Right hindlimb (tissue), 1 donor: ENCODE measurements at places on chromosomes 3 and 15.
A peak's percentile ranks its signal among the peaks of the same experiment; 100 is the strongest.

DNA sequence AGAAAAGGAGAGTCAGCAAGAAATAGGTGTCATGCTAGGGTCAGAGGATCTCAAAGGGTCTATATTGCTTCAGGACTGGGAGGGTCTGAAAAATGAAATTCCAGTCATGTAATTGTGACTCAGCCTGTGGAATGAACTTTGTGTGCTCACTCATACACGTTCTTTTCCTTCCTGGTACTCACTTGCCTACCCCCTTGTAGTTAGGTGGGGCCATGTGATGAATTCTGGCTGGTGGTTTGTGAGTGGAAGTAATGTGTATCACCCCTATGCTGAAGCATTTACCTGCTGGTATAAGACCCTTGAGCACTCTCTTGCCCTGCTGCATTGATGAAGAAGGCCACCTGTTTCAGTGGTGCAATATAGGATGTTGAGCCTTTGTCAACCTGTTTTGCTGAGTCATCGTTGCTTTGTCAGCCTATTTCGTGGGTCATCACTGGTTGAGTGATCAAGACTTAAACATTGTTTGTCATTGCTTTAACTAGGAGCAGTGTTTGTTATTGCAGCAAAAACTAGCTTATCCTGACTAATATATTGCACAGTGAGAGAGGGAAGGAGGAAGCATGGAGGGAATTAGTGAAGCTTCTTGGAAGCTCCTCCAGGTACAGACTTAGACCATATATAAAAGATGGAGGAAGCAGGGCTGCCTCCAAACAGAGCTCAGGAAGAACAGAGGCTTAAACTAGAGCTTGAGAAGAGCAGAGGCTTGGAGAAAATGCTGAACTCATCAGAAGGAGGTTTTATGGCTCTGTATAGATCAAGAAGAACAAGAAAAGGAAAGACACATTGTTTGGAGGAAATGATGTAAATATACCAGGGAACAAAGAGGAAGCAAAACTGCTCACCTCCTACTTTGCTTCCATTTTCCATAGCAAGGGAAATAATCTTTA, 28.9 kb downstream of the TLNRD1 start:
- DNase-seq: no peak

GRCh38 chr3:101571028-101571895, 2.7 kb upstream of the PCNP start:
- no peak for DNase-seq

DNA sequence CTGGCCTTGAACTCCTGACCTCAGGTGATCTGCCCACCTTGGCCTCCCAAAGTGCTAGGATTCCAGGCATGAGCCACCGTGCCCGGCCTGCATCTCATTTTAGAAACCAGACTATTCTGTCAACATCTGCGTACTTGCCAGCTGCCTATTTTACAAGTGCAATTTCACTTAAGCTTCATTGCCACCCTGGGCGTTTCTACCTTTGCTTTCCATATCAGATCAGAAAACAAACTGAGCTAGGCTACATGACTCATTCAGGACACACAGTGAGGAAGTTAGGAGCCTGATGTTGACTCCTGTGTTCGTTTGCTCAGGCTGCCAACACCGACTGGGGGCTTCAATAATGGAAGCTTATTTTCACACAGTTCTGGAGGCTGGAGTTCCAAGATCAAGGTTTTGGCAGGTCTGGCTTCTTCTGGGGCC, 42.3 kb upstream of the KLHL25 start:
- no peak for DNase-seq

DNA sequence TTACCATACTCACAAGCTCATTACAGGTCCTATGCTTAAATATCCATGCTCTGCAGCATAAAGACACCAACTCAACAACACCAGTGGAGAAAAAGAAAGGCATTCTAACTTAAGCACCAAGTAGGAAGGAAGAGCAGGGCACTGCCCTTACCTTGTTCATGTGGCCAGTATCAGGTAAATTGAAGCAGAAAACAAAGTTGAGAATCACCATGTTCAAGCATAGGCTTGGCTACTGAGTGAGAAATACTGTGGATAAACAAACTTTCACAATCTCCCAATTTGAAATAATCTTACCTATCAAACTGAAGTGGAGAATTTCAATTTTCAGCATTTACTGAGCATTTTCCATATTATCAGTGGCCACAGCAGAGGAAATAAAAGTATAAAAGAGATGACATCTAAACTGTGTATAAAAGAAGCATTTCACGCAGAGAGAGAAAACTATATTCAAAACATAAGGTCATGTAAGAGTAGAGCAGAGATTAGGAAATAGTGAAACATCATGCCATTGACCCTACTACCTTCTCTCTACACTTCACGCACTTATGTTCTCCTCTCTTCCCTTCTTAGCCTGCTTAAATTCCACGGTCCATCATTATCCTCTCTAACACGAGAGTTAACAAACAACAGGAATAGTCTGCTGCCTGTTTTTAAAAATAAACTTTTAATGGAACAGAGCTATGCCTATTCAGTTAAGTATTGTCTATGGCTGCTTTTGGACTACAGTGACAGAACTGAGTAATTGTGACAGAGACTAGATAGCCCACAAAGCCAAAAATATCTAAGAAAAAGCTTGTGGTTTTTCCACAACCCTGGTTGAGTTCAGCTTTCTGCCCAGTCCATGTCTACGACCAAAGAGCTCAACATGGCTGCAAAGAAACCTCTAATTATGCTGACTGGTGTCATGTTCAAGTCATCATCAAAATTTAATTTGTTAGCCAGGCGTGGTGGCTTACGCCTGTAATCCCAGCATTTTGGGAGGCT, 142.5 kb downstream of the NR1I2 start:
- no peak for DNase-seq

DNA sequence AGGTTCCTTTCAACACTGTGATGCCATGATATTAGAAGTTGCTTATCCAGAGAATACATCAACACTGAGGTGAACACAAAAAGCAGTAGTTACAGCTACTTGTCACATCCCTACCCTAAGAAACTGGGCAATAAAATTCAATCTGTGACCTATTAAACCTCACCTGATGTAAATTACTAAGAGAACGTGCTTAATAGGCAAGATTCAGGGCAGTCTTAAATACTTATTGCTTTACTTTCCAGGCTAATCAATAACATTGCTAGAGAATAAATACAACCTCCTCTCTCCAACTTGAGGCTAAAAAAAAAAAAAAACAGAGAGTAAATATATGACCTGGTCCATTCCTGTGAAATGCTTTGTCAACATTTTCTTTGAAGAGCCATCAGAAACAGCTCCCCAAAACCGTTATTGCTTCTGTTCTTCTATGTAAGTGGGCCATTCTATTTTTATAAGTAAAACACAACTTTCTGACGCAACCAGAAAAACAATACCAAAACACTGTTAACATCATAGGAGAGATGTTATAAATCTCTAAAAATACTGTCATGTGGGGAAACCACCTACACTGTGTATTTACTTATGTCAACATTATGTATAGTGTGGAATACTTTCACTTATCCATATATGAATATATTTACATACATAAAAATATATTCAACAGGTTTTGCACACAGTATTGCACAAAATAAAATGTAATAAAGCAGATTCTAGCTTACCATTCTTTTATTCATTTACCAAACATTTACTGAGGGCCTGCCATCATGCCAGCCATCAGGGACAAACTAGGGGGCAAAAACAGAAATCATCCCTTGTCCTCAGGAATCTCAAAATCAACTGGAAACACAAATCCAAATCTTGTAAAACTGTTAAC, 2.7 kb downstream of the NKIRAS1 start:
- DNase-seq: no peak

DNA sequence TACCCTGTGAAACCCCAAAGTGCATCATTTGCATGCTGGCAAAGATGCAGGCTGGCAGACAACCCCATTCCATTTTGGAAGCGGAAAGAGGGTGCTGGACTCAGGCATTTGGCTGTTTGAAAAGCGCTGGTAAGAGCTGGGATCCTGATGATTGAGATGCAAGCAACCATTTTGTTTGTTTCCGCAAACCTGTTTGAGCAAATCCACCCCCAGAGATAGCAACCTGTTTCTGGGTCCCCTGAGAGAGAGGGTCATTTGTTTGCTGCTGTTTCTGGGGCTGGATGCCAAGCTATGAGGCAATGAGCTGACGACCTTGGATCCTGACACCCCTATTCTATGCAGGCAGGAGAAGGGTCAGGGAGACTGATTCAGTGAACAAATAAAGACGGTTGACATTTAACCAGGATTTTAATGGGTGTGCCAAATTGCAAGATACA, 9.8 kb downstream of the SLC6A1 start:
- no peak for DNase-seq

DNA sequence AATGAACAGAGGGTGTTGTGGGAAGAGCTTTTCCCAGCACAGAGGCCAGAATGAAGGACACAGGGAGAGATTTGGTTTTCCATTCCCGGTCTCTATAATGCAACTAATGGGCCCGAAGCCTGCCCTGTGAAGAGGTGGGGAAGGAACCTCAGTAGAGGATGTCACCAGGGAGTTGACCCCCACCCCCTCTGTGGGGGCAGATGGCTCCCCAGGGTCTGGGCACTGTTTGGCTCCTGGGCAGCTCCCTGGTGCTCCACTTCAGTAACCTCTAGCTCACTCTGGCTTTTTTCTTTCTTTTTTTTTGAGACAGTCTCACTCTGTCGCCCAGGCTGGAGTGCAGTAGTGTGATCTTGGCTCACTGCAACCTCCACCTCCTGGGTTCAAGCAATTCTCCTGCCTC, 109.1 kb upstream of the DLG1 start:
- no peak for DNase-seq

GRCh38 chr3:187746059-187746441, 782 bp upstream of the BCL6 start:
- no peak for DNase-seq

DNA sequence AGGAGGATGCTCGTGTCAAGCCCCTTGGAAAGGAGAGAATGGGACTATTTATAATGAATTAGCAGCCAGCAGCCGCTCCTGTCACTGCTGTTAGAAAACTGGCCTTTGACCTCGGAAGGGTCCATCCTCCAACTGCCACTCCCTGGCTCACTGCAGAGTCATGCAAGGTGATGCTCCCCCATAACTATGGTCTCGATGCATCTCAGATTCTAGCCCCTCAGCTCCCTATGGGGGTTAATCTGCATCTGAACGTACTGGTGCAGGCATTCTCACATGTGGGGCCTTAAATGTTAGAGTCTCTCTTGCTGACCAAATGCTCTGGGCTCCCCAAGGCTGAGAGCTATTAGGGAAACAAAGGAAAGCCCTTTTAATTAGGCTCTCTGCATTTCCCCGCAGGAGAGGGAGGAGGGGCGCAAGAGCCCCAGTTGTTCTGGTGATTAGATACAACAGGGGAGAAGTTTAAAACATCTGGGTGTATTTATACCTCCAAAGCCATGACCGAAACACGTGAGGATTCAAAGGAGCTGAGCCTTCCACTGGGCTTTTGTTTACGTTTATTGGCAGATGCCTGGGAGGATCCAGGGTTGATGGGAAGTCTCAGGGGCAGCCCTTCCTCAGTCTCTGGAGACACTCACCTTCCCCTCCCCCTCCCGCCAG, 182.5 kb downstream of the OPA1 start:
- DNase-seq: no peak

DNA sequence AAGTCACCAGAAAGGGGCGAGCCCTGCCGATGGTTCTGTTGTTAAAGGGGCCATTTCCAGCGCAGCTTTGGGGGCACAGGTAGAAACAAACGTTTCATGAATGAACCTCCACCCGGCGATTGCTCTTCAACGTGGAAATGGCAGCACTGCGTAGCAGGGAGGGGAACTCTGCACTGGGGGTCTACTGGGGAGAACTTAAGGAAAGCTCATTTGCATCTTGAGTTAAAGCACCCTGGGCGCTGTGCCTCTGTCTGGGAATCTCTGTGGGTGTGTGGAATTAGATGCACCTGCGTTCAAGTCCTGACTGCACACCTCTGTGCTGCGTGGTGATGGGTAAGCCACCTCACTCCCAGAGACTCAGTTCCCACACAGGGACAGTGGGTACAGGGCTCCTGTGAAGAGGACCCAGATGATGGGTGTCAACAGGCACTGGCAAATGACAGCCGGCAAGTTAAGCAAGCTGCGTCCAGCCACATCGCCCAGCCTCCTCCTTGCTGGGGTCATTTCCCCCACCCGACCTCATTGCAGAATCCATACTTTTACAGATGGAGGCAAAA, 68.8 kb downstream of the ASB7 start:
- no peak for DNase-seq

GRCh38 chr15:68808770-68809169, 11.9 kb downstream of the ANP32A start:
- DNase-seq: no peak

DNA sequence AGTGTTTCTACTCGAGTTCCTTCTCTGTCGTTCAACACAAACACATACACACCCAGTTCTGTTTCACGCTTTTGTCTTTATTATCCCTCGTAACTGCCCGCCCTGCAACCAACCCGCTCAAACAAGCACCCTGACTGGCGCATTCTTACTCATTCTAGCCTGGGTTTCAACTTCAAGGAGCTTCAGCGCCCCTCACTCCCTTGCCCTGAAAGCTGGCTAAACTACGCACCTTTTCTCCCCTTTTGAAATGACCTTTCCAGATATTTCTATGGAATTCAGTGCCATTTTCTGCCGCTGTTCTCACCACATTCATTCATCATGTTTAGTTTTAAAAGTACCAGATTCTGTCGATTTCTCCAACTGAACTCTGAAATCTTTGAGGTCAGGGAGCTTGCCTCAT, 653 bp upstream of the MFSD1 start:
- DNase-seq: peak; percentile 29

DNA sequence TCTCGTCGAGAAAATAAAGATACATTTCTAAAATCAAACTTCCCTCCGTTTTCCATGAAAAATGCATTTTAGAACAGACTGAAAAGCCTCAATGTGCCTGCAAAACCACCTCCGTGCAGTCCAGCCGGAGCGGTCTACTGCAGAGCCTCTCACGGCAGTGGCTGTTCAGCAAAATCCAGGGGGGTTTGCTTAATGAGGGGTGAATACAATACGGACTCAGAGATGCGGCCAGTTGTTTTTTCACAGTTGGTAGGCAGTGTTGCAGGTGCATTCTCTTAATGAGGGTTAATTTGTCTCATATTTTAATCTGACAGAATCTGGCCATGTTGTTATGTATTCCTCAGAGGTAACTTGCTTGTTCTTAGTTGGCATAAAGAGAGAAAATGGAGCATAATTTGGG, 223.0 kb downstream of the EBLN2 start:
- DNase-seq: no peak

DNA sequence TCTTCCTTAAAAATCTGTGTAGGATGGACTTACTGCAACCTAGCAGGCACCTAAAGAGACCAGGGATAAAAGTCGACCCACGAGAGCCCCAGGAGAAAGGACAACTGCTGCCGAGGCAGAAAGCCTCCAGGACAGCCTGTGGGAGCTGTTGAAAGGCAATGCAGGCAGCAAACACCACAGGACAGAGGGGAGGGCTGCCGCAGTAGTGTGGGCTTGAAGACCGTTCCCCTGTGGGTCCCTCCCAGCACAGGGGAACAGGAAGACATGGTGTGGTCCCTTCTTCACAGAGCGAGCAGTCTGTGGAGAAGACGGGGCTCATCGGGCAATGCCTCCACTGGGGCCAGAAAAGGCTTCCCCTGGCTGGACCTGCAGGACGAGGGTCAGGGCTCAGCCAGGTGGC, 58.5 kb upstream of the GATA2 start:
- no peak for DNase-seq
